ENCODE measurements at places on chromosomes 2 and 18. TPM values are rescaled to one million over a fixed set of nuclear protein-coding genes. Genes with fewer than 3 reads are reported as not detected.

- no peak for DNase-seq
Measured at GRCh38 chr2:60612033-60612432, 58.6 kb upstream of the BCL11A start.

DNA sequence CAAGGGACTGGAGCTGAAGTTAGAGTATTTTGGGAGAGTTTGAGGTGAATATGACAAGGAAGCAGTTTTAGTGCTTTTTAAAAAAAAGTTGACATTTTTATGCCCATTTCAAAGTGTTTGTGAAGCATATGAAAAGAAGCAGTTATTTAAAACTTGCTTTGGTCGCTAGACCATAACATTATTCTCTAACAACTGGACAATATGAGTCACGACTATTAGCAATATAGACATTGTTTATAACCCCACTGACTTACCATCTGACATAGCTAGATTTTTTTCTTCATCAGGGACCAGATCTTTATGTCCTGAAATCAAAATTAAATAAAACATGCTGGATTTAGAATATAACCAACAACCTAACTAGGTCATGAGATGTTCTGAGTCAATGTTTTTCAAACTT, 22.6 kb upstream of the DYTN start:
- no peak for DNase-seq

Gene REG3A
- not detected for total RNA-seq

Gene TEX51
- total RNA-seq: not detected

DNA sequence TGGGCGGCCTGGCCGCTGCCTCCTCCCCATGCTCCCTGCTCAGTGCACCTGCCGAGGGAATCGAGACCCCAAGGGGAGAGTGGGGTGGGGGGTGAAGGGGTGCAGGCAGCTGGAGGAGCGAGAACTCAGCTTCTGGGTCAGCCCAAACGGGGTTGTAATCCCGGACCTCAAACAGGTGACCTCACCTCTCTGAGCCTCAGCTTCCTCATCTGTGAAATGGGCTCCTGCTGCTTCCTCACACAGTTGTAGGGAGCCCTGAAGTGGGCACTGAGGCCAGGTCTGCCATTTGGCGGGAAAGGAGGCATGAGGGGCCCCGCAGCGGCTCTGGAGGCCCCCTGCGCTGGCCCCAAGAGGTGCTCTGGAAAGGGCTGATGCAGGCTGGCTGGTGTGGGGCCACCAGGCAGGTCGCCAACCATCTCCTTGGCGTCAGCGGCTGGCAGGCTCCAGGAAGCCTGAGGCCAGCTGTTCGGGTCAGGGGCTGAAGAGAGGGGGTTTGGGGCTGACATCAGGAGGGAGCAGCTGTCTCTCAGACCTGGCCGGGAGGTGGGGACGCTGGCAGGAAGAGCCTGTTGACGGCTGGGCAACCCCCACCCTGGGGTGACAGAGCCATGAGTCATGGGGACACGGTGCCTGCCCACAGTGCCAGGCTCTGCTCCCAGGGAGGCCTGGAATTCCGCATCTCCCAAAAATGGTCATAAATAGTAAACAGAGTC, 4.9 kb downstream of the KLHL30 start:
- no peak for DNase-seq

DNA sequence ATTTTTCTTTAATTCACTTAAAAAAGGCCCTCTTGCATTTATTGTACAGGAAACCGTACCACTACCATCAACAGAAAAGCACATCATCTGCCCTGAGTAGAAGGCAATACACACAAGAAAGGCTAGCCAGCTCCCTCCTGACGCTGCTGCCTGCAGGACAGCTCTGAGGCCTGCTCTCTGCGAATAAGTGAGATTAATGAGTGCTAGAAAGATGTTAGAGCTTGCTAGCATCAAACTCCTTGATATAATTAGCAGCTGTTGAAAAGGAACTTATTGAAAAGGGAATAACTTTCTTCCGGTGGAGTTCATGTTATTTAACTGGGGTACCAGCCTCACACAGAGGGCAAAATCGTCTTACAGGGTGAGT, 56.1 kb downstream of the INHBB start:
- no peak for DNase-seq

GRCh38 chr2:221451862-221452788, 120.0 kb downstream of the EPHA4 start:
- DNase-seq: no peak

DNA sequence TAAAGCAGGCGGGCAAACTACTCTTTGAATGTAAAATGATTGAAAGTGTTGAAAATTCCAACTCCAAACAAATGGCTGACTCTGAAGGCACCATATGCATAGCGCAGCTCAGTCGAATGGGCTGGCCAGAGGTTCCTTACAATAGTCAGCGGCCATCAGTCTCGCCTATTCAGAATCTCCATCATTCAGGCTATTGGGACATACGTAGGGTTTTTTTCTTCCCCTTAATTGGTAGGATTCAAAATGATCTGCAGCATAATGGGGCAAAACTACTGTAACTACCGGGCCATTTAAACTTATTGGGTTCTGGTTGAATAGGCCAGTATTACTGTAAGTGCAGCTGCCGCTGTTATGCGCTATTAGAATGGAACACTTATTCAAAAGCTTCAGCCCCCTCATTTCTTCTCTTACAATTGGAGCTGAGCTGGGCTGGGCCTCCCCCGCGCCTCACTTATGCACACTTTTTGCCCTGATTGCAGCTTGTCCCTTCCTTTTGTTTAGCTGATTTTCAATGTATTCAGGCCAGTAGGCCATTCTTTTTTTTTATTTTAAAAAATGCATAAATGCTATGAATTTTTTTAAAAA, 40.4 kb downstream of the SLC9A4 start:
- DNase-seq: no peak

DNA sequence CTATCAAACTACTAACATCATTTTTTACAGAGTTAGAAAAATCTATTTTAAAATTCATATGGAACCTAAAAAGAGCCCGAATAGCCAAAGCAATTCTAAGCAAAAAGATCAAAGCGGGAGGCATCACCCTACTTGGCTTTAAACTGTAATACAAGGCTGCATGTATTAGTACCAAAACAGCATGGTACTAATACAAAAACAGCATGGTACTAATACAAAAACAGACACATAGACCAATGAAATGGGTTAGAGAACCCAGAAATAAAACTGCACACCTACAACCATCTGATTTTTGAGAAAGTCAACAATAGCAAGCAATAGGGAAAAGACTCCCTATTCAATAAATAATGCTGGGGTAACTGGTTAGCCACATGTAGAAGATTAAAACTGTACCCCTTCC, 640.7 kb downstream of the IRS1 start:
- DNase-seq: no peak

DNA sequence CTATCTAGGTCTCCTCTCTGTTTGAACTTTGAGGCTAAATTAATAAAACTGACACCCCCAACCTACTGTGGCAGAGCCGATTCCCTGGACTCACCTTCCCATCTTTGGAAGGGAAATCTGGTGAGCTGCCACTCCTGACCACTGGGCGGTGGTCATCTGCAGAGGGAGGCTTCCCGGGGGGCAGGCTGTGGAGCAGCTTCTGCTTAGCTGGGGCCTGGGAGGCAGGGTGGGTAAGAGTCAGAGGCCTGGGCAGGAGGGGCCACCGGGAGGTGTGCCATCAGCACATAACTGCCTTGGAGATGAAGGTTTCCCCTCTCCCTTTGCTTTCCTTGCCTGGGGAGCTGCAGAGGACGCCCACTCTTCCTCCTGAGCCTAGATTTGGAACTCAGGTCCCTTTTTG, 2.3 kb upstream of the NPPC start:
- no peak for DNase-seq

Gene SCN7A
- total RNA-seq: not detected

Gene TAF4B
- 3.3 TPM for total RNA-seq

GRCh38 chr2:184316921-184317320, 281.4 kb upstream of the ZNF804A start:
- no peak for DNase-seq

Gene C2orf81
- 1.7 TPM for total RNA-seq

Gene SEPTIN2
- total RNA-seq: 275 TPM

- DNase-seq: no peak
Measured at GRCh38 chr2:36451512-36451911, 95.9 kb downstream of the CRIM1 start.

GRCh38 chr2:201536754-201537153, 85.2 kb downstream of the STRADB start:
- no peak for DNase-seq

- DNase-seq: no peak
Measured at GRCh38 chr18:2515171-2515787, 56.0 kb downstream of the METTL4 start.

GRCh38 chr18:57839942-57840381, 36.8 kb upstream of the ATP8B1 start:
- no peak for DNase-seq

Gene PRSS56
- not detected for total RNA-seq

DNA sequence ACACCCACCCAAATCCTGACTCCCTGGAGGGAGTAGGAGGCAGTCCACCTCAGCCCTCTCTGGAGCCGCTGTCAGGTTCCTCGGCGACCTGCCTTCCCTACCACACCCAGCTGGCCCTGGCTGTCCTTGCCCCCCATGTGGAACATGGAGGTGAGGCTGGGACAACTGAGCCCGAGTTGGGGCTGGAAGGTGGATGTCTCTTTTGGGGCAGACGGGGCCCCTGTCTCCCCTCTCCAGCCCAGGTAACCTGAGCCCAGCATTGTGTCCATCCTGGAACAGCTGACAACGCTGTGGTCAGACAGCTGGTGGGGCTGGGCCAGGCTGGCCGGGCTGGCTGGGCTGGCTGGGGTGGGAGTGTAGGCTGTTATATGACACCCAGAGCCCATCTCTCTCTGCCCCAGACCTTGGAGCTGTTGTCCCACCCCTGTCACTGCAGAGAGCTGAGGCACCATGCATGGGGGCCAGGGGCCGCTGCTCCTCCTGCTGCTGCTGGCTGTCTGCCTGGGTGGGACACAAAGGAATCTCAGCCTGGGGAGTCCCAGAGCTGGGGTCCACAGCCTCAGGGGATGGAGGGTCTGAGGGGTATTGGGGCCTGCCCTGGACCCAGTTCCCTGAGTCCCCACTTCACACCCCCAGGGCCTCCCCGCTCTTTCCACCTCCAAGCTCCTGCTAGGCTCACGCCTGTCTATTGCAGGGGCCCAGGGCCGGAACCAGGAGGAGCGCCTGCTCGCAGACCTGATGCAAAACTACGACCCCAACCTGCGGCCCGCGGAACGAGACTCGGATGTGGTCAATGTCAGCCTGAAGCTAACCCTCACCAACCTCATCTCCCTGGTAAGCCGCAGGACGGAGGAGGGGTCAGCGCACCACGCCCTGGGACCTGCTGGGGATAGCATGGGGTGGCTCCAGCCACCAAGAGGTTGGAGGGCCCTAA, at the start of gene CHRNG:
Gene CHRNG (plus strand): TSS at position 395 of the 934 bp plus-strand sequence. CDS start 56 bp downstream, at position 451.
- DNase-seq: no peak

Gene CREG2
- not detected for total RNA-seq

Gene ARHGEF33
- not detected for total RNA-seq

Gene ALLC
- not detected for total RNA-seq

Gene KCNJ13
- total RNA-seq: not detected

Gene CTDSP1
- 273 TPM for total RNA-seq

DNA sequence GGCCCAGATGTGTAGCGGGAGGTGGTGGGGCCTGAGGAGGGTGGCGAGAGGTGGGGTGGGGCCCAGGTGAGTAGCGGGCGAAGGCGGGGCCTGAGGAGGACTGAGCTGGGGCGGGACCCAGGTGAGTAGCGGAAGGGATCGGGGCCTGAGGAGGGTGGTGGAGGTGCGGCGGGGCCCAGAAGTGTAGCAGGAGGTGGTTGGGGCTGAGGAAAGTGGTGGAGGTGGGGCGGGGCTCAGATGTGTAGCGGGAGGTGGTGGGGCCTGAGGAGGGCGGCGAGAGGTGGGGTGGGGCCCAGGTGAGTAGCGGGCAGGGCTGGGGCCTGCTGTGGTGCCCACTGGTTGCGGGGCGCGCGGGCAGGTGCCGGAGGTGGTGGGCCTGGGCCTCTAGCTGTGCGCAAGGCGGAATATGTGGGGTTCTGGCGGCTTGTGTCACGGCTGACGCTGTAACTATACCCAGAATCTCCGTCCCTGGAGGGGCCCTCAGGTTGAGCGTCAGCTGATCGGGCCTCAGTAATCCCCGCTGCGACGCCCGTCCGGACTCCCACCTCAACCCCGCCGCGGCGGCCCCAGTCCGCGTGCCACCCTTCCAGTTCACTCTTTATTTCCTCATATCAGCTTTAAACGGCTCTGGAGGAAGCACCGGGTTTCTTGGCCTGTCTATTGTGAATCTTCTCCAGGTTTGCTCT, 866 bp upstream of the SF3B6 start:
- DNase-seq: no peak

GRCh38 chr2:241224018-241224850, 35.8 kb downstream of the ANO7 start:
- no peak for DNase-seq

GRCh38 chr18:22098563-22098989, 70.8 kb upstream of the GATA6 start:
- no peak for DNase-seq

DNA sequence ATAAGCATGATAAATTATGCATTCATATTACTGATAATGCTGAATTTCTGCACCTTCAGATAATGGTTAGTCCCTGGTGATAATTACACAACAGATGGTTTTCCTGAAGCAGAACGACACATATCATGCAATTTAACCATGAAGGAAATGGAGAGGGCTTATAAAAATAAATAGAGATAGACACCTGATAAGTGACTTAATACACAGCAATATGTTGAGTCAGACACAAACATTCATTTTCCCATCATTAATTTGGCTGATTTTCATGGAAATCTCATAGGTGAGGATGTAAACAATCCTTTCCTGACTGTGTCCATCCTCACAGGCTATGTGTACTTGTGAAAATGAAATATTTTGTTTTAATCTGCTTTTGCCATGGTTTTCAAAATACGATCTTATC, 36.9 kb upstream of the DSEL start:
- DNase-seq: no peak

DNA sequence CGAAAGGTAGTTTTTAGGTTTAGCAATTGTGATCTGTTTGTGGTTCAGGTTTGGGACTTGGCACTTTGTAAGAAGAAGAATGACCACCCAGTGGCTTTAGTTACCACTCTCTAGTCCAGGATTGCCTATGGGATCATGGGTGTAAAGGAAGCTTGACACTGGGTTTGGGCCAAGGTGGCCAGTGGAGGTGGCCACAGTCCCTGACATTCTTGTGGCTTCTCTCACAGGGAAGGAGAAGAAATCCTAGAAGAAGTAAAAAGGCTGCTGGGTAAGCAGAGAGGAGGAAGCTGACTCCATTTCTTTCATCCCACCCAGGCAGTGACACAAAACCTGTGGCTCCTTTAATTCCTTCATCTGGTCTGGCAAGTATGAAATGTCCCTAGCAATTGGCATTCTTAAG, 394.7 kb downstream of the CLIP4 start:
- DNase-seq: no peak

GRCh38 chr2:160310118-160310828, 110.2 kb upstream of the ITGB6 start:
- no peak for DNase-seq

- no peak for DNase-seq
Measured at GRCh38 chr2:11288431-11288830, 56.0 kb downstream of the ROCK2 start.

GRCh38 chr2:47867205-47867604, 39.1 kb downstream of the FBXO11 start:
- DNase-seq: no peak

Data from natural killer cell (primary cell).